Activated CD4-positive, alpha-beta T cell treated with anti-CD3 and anti-CD28 coated beads, Interleukin-2, amount 10 ng/mL, durations not matched to agents 7 days and 5 days (primary cell): ENCODE measurements at places on chromosomes 16 and 17. TPM values are rescaled to one million over a fixed set of nuclear protein-coding genes. Genes with fewer than 3 reads are reported as not detected.

- no peaks in the 10 kb centered on the region for H3K36me3 ChIP-seq
- H3K4me3 ChIP-seq, result no peak overlapping the region
Measured at GRCh38 chr17:46003907-46004748, 5.1 kb downstream of the STH start.

- H3K27me3 ChIP-seq, result peaks cover 4% of the 10 kb centered on the region
- H3K27ac ChIP-seq, result no peak overlapping the region
- no peak overlapping the region for H3K4me3 ChIP-seq
- no peaks in the 10 kb centered on the region for H3K36me3 ChIP-seq
Measured at GRCh38 chr17:32834104-32834503, 42.8 kb downstream of the MYO1D start.

- peaks cover 10% of the 10 kb centered on the region for H3K36me3 ChIP-seq
- peaks cover 31% of the 10 kb centered on the region for H3K4me1 ChIP-seq
Measured at GRCh38 chr16:1610071-1610898, 1.6 kb downstream of the IFT140 start.

GRCh38 chr17:81406117-81406953 is 11.1 kb downstream of the BAHCC1 start:
- no peaks in the 10 kb centered on the region for H3K4me1 ChIP-seq
- H3K27ac ChIP-seq, result no peak overlapping the region
- H3K36me3 ChIP-seq, result no peaks in the 10 kb centered on the region
- H3K27me3 ChIP-seq, result peaks cover 49% of the 10 kb centered on the region
- no peak overlapping the region for H3K4me3 ChIP-seq

- no peak overlapping the region for H3K27ac ChIP-seq
- H3K27me3 ChIP-seq, result peaks cover 3% of the 10 kb centered on the region
- no peak overlapping the region for H3K4me3 ChIP-seq
- no peaks in the 10 kb centered on the region for H3K36me3 ChIP-seq
Measured at GRCh38 chr17:70053241-70054234, 21.5 kb upstream of the KCNJ16 start.

DNA sequence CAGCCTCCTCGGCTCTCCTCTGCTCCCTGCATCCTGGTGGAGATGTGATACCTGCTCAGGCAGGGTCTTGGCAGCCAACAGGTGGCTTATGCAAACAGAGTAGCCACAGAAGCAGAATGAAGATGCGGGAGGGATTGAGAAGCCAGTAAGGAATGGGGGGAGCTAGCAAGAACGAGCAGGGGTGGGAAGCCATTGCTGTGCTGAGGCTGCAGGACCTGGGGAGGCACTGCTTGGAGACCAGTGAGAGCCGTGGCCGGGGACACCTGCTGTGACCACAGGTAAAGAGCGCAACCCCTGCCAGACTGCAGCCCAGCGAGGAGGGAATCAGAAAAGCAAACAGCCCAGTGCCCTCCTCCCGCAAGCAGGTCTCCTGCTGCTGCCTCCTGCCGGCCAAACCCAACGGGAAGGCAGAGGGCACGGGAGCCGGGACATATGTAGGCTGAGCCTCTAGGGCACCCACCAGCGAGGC is 14.7 kb downstream of the AIPL1 start:
- H3K27ac ChIP-seq, result no peak overlapping the region
- peaks cover 39% of the 10 kb centered on the region for H3K27me3 ChIP-seq
- no peaks in the 10 kb centered on the region for H3K36me3 ChIP-seq
- DNase-seq, result no peak

GRCh38 chr16:48409839-48410632 is 24.8 kb upstream of the SIAH1 start:
- H3K4me1 ChIP-seq, result peaks cover 2% of the 10 kb centered on the region
- no peaks in the 10 kb centered on the region for H3K36me3 ChIP-seq
- no peak for DNase-seq
- H3K27ac ChIP-seq, result no peak overlapping the region
- H3K27me3 ChIP-seq, result no peaks in the 10 kb centered on the region

MTHFSD gene
- total RNA-seq, result 29.1 TPM

PFN1 gene
- total RNA-seq, result 2,428 TPM

PRKCB gene
- total RNA-seq, result 77.8 TPM

SLC12A3 gene
- not detected for total RNA-seq
